Upper lobe of left lung (tissue), 6 donors: ENCODE measurements at places on chromosomes 16 and 17. TPM values are rescaled to one million over a fixed set of nuclear protein-coding genes. Genes with fewer than 3 reads are reported as not detected.

CEP295NL gene
- total RNA-seq: 26.7 TPM

ADAMTS18 gene
- total RNA-seq: not detected

OR2C1 gene
- total RNA-seq: not detected

PIEZO1 gene
- total RNA-seq: 107 TPM

CD300E gene
- 15.6 TPM for total RNA-seq

ALOX15B gene
- 50.8 TPM for total RNA-seq

NPIPB4 gene
- 120 TPM for total RNA-seq

ITGA3 gene
- 272 TPM for total RNA-seq

VAT1L gene
- not detected for total RNA-seq

G6PC1 gene
- not detected for total RNA-seq

PRKAR1A gene
- total RNA-seq: 434 TPM

C17orf113 gene
- 5.2 TPM for total RNA-seq

GAS2L2 gene
- 2.7 TPM for total RNA-seq

SMIM5 gene
- 2.0 TPM for total RNA-seq

MNT gene
- total RNA-seq: 42.7 TPM

CD300LF gene
- 28.7 TPM for total RNA-seq
